ENCODE measurements at places on chromosomes 7 and 10.

- no peak for DNase-seq
These were observed 804 bp downstream of the UNC5B start for GRCh38 chr10:71213127-71213621.

GRCh38 chr10:47164126-47164799 lies 135.7 kb upstream of the GDF10 start:
- peak; percentile 90 for DNase-seq

DNA sequence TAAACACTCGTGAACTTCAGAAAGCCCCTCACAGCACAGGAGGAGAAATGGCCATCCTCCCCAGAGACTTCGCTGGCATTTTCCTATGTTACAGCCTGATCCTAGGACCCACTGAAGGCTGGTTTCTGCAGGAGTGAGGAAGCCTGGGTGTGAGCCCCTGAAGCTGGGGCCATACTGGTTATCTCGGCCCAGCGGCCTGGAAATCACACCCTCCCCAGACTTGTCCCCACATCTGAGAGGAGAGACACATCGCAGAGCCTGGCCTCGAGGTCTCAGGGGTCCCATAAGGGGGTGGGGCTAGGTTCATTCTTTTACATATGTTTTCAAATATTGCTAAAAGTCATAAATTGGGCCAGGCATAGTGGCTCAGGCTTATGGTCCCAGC lies 17.5 kb upstream of the RET start:
- no peak for DNase-seq

DNA sequence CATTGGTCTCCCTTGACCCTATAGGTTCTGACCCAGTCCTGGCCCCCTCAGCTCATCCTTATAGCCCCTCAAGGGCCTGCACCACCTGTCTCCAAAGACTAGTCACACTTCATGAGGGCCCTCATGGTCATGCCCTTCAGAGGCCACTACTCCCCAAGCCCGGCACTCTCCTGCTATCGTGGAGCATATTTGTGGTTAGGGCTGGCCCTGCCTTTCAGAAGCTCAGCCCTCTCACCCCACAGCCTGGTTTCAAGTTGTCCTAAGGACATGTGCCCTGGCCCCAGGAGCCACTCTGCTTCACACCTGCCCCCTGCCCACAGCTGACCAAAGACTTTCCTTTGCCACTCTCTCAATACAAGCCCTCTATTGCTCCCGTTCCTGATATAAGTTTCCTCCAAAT lies 60.3 kb upstream of the LBX1 start:
- no peak for DNase-seq

DNA sequence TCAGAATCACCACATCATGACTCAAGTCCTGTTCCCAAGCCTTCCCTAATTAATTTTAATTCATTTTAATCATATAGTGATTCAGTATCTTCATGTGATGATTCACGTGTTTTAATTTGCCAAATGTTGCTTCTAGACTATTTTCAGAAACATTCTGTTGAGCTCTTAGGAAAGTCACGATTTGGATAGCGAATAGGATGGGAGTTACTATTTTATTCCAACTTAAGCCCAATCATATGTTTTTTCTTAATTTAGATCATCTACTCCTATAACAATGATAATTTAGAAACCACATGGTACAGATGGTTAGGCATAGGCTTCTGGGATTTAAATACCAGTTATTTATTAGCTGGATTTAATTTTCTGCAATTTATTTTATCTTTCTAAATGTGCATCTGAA lies 49.1 kb downstream of the RAPGEF5 start:
- DNase-seq: no peak

DNA sequence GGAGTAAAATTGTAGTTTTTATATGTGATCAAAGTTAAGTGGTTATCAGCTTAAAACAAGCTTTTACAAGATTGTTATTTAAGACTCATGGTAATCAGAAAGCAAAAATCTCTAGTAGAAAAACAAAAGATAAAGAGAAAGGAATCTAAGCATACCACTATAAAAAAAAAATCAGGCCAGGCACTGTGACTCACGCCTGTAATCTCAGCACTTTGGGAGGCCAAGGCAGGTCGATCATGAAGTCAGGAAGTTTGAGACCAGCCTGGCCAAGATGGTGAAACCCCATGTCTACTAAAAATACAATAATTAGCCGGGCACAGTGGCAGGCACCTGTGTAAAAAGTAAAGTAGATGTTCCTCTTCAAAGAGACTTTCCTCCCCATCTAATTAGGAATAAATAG lies 265.9 kb upstream of the NRP1 start:
- peak; percentile 51 for DNase-seq

- DNase-seq: no peak
These were observed 16.0 kb downstream of the MNX1 start for GRCh38 chr7:156994417-156994816.

Data from HT1080 (cell line).